NCI-H510A treated with DMSO at 0.1 percent for 48 hours (cell line): ENCODE measurements at places on chromosomes 12 and 14.

DNA sequence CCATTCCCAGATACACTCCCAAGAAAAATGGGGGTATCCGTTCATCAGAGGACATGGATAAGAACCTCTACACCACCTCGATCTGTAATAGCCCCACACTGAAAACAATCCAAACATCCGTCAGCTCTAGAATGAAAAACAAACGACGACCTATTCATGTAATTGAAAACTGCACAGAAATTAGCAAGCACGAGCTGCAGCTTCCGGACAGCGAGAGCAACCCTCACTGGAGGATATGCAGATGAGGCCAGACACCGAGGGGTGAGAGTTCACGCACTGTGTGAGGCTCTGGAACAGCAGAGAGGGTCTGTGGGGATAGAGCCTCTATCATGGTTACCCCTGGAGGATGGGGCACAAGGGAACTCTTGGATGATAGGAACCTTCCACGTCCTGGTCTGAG lies 143.9 kb upstream of the NCOR2 start:
- no peak for DNase-seq

GRCh38 chr12:117119592-117120198 lies 20.5 kb upstream of the TESC start:
- DNase-seq: peak; percentile 88

- DNase-seq: peak; percentile 64
Measured at GRCh38 chr14:59213368-59214315, 25.2 kb downstream of the DAAM1 start.

DNA sequence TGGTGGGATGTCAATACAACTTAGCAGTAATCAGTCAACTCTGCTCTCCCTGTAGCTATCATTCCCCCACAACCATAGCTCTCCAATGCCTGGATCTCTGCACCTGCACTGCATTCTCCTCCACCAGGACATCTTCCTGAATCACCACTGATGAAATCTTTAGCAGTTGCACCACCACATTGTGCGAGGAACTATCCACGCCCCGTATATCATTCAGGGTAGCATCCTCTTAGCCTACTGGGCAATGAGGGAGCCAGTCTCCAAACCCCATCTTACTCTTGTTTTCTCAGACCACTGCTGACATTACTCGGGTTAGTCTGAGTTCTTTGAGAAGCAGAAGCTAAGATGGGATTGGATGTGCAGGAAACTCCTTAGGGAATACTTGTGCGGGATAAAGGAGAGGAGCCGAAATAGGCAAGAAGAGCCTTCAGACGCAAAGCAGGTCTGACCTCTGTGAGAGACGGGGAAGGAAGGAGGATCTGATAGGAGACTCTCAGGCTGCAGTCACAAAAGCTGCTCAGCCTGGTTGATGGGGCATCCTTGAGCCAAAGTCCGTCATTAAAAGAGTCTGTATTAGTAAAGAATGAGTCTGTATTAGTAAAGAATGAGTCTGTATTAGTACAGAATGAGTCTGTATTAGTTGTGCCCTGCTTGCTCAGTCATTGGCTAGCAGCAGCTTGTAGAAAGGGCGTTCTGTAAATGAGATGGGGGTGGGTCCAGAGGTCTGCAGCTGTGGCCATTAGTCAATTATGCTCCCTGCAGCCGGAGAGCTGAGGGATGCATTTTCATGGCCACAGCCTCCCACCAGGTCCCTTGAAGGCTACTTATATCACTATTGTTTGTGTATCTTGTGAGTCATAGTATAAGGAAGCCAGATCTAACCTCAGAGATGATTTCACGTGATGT lies 49.6 kb upstream of the RASSF3 start:
- DNase-seq: no peak

DNA sequence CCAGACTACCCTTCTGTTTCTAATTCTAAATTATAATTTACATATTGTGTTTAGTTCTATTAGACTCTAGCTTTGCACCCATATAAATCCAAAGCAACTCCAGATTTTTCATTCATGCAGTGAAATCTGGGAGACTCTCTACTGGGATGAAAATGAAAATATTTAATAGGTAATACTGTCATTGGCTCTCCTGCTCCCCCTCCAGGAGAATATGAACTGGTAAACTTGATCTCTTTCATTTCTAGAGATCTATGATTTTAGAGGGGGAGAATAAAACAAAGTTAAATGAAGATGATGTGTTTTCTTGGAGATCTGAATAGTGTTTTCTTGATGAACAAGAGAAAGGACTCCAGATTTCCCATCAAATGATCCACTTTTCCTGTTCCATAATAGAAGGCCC lies 104.3 kb upstream of the TMCC3 start:
- DNase-seq: no peak

DNA sequence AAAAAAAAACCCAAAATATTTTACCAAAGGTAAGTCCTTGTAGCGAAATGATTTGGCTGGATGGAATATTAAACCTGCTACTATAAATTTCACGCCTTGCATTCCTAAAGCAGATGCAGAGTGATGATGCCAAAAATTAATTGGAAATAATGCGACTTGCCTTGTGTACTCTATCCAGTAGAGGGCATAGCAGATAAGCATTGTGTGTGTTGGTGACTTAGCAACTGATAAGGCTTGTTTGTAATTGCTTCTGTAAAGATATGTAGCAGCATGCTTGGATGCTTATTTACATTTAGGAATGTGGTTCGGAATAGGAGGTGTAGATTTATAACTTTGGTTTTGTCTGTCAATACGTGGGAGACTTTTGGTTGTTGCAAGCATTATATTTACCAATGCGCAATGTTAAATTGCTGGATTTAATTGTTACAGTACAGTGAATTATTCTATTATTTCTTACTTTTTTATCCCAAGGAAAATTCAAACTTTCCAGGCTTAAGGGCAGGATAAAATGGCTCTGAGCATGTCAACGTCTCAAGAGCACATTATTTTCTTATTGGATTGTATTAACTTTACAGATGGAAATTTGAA lies 80.5 kb downstream of the TMEM260 start:
- peak; percentile 64 for DNase-seq

DNA sequence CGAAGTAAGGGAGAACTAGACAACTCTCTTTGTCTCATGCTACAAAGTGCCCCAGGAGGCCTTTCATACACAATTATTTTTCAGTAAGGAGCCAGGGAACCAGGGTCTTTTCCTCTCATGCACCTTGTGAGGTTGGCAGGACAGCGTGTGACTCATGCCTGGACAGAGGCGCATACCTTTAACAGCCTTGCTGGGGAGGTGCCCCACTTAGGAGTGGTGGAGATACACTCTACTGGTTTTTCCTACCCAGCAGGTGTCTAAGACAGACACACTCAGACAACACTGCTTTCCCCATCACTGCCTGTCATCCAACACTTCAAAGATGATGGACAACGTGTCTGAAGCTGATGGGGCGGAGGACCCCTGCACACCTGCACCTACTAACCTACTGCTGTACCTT lies 49.1 kb downstream of the B4GALNT3 start:
- DNase-seq: peak; percentile 89

- no peak for DNase-seq
Measured at GRCh38 chr14:32709027-32709426, 229.7 kb upstream of the NPAS3 start.

GRCh38 chr12:593396-594270 lies 69.6 kb downstream of the NINJ2 start:
- DNase-seq: no peak

DNA sequence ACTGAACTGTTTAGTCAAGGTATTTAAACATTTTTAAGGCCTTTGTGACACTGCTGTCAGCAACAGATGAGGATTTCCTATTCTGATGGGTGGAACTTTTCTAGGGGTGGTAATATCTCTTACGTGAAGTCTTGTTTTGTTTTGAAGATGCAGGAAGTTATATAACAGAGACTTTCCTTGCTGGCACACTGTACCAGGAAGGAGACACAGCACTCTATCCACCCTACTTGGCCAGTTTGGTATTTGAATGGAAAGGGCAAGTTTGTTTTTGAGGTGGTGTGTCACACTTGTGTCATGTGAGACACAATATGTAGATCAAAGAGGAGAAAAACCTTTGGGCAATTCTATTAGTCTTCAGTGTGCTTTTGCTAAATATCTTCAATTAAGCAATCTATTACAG lies 51.6 kb upstream of the SRP54 start:
- no peak for DNase-seq

GRCh38 chr14:74510959-74511409 lies 17.4 kb downstream of the ISCA2 start:
- no peak for DNase-seq
